ENCODE measurements at places on chromosomes 12 and 14. TPM values are rescaled to one million over a fixed set of nuclear protein-coding genes. Genes with fewer than 3 reads are reported as not detected.
A peak's percentile ranks its signal among the peaks of the same experiment; 100 is the strongest.

The TMEM119 gene
- total RNA-seq = 1.6 TPM

The PLA2G1B gene
- not detected for total RNA-seq

The ASB2 gene
- 63.1 TPM for total RNA-seq

The PLEK2 gene
- 2.8 TPM for total RNA-seq

The FOXN4 gene
- total RNA-seq = not detected

The MAP4K5 gene
- 30.0 TPM for total RNA-seq

The COL2A1 gene
- total RNA-seq = not detected

The CLBA1 gene
- total RNA-seq = 2.1 TPM

The FIGNL2 gene
- total RNA-seq = 1.5 TPM

The SINHCAF gene
- total RNA-seq = 108 TPM

The SOAT2 gene
- 0.56 TPM for total RNA-seq

The AQP2 gene
- not detected for total RNA-seq

GRCh38 chr12:46549527-46550265 is 177.1 kb upstream of the SLC38A2 start:
- H3K27ac ChIP-seq = no peak overlapping the region
- no peaks in the 10 kb centered on the region for H3K27me3 ChIP-seq
- H3K36me3 ChIP-seq = no peaks in the 10 kb centered on the region
- H3K4me1 ChIP-seq = peaks cover 11% of the 10 kb centered on the region
- no peak for DNase-seq

GRCh38 chr12:14833952-14834351 is 9.4 kb downstream of the ART4 start:
- no peaks in the 10 kb centered on the region for H3K27me3 ChIP-seq
- no peaks in the 10 kb centered on the region for H3K4me1 ChIP-seq
- H3K36me3 ChIP-seq = no peaks in the 10 kb centered on the region
- no peak overlapping the region for H3K4me3 ChIP-seq
- no peak for DNase-seq

- H3K27me3 ChIP-seq = no peaks in the 10 kb centered on the region
- H3K4me3 ChIP-seq = no peak overlapping the region
- H3K4me1 ChIP-seq = no peaks in the 10 kb centered on the region
- no peak for DNase-seq
- no peak overlapping the region for H3K27ac ChIP-seq
These were observed 28.5 kb downstream of the ACTR6 start for GRCh38 chr12:100229036-100229635.

- no peak overlapping the region for H3K27ac ChIP-seq
- no peaks in the 10 kb centered on the region for H3K4me1 ChIP-seq
- no peak overlapping the region for H3K4me3 ChIP-seq
- DNase-seq = no peak
- no peaks in the 10 kb centered on the region for H3K27me3 ChIP-seq
- H3K36me3 ChIP-seq = no peaks in the 10 kb centered on the region
These were observed 18.6 kb downstream of the PPFIBP1 start for GRCh38 chr12:27542628-27543027.

DNA sequence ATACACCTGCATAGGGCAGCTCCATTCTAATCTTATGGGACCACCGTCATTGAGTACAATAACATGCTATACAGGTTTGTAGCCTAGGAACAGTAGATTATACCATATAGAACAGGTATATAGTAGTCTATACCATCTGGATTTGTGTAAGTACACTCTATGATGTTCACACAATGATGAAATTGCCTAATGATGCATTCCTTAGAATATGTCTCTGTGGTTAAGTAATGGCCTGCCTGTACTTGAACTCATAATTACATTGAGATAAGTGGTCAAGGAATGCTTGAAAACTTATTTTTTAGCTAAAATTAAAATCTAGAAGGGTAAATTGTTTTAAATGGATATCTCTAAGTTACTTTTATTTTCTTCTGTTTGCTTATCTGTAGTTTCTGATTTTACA is 152.7 kb downstream of the SRGAP1 start:
- no peak for DNase-seq
- H3K27me3 ChIP-seq = no peaks in the 10 kb centered on the region
- no peaks in the 10 kb centered on the region for H3K4me1 ChIP-seq
- H3K4me3 ChIP-seq = no peak overlapping the region
- no peak overlapping the region for H3K27ac ChIP-seq

GRCh38 chr12:28876196-28876798 is 272.8 kb upstream of the FAR2 start:
- H3K4me3 ChIP-seq = no peak overlapping the region
- DNase-seq = no peak
- no peaks in the 10 kb centered on the region for H3K27me3 ChIP-seq
- no peaks in the 10 kb centered on the region for H3K4me1 ChIP-seq
- no peaks in the 10 kb centered on the region for H3K36me3 ChIP-seq

DNA sequence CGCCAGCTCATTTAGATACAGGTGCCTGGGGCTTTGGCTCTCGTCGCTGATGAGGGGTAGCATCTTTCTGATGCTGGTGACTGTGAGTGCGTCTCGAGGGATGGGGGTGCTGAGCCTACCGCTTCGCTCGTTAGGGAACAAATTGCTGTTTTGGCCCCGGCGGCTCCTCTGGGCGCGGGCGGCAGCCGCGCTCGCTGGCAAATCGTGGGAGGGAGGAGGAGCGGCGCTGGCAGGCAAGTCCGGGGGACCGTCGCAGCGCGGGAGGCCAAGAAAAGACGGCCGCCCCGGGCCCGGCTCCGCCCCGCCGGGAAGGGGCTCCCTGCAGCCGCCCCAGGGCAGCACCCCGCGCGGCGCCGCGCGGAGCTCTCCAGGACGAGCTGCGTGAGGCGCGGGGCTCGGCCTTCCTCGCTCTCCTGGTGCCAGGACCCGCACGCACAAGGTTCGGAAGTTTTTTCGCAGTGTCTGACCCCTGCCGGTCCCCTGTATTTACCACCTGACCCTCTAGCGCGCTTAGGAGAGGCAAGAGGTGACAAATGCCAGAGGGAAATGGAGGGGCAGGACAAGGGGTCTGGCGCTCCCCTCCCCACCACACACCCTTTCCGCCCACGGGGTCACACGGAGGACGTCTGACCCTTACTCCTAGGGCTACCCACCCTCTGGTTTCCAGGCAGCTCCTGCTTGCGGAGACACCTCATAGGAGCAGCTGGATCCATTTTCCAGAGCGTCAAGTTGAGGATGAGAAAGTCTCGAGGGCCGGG is 899 bp upstream of the KCNH3 start:
- peaks cover 15% of the 10 kb centered on the region for H3K4me1 ChIP-seq
- peak overlapping the region; percentile 69 for H3K4me3 ChIP-seq
- no peak for DNase-seq

GRCh38 chr14:99616832-99617800 is 13.1 kb upstream of the CCDC85C start:
- H3K4me3 ChIP-seq = no peak overlapping the region
- H3K27ac ChIP-seq = no peak overlapping the region
- H3K27me3 ChIP-seq = no peaks in the 10 kb centered on the region
- DNase-seq = no peak
- H3K4me1 ChIP-seq = no peaks in the 10 kb centered on the region

GRCh38 chr14:55038708-55039107 is 11.7 kb downstream of the SOCS4 start:
- H3K27me3 ChIP-seq = no peaks in the 10 kb centered on the region
- H3K27ac ChIP-seq = no peak overlapping the region
- peaks cover 28% of the 10 kb centered on the region for H3K36me3 ChIP-seq
- H3K4me3 ChIP-seq = no peak overlapping the region
- no peak for DNase-seq

GRCh38 chr14:36424478-36425102 is 95.4 kb downstream of the NKX2-1 start:
- H3K27ac ChIP-seq = no peak overlapping the region
- H3K4me3 ChIP-seq = no peak overlapping the region
- H3K36me3 ChIP-seq = no peaks in the 10 kb centered on the region
- DNase-seq = no peak

DNA sequence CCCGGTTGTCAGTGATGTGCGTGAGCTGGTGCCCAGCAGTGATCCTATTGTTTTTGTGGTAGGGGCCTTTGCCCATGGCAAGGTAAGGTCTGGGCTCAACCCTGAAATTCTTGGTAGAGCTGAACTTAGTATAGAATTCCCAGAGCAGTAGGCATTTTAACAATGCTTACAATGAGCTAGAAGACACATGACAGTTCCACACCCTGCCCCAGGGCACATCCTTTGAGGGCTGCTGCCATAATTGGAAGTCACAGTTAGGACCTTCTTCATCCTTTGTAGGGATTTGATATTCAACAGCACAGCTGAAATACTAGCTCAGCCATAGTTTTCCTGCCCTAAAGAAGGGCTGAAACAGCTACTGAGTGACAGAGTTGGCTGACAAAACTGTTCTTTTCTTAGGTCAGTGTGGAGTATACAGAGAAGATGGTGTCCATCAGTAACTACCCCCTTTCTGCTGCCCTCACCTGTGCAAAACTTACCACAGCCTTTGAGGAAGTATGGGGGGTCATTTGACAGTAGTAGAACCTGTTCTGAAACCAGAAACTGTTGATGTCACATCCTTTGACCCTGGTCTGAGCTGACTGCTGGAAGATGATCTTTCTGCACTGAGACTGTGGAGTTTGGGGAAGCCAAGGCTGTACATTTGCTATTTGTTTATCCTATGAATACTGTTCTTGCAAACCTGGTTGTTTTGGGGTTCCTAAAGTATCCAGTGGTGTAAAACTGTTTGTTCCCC is 4.8 kb downstream of the EMG1 start:
- no peak overlapping the region for H3K4me3 ChIP-seq
- H3K27ac ChIP-seq = no peak overlapping the region
- peaks cover 10% of the 10 kb centered on the region for H3K4me1 ChIP-seq
- H3K36me3 ChIP-seq = peaks cover 14% of the 10 kb centered on the region
- H3K27me3 ChIP-seq = no peaks in the 10 kb centered on the region
- no peak for DNase-seq

GRCh38 chr12:64352181-64352580 is 38.4 kb downstream of the C12orf56 start:
- H3K4me1 ChIP-seq = no peaks in the 10 kb centered on the region
- H3K27ac ChIP-seq = no peak overlapping the region
- H3K27me3 ChIP-seq = no peaks in the 10 kb centered on the region
- DNase-seq = no peak

GRCh38 chr14:23929822-23930294 is 23.7 kb upstream of the DHRS4 start:
- H3K36me3 ChIP-seq = no peaks in the 10 kb centered on the region
- H3K4me3 ChIP-seq = no peak overlapping the region
- H3K4me1 ChIP-seq = no peaks in the 10 kb centered on the region
- peak; percentile 71 for DNase-seq
- H3K27ac ChIP-seq = no peak overlapping the region

- no peaks in the 10 kb centered on the region for H3K36me3 ChIP-seq
- H3K4me1 ChIP-seq = peaks cover 18% of the 10 kb centered on the region
- no peaks in the 10 kb centered on the region for H3K27me3 ChIP-seq
- DNase-seq = no peak
- H3K4me3 ChIP-seq = no peak overlapping the region
These were observed 7.9 kb upstream of the RILPL2 start for GRCh38 chr12:123444092-123445026.

DNA sequence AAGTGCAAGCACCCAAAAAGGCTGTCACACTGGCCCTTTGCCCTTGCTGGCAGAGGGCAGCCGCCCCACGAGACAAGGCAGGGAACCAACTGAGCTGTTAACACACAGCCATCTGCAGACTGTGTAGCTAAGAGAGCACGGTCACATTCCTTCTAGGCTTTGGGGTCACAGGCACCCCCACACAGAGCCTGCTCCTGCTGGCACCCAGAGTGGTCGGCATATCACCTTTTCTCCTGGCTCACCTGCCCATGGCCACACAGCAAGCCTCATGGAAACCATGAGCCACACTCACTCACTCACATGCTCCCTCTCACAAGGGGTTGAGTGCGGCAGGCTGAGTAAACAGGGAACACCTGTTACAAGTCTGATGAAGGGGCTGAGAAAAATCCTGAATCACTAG is 214.5 kb downstream of the PCNX1 start:
- no peak for DNase-seq
- H3K4me3 ChIP-seq = no peak overlapping the region
- no peaks in the 10 kb centered on the region for H3K36me3 ChIP-seq

GRCh38 chr14:98494582-98494981 is 777.4 kb downstream of the BCL11B start:
- no peak overlapping the region for H3K4me3 ChIP-seq
- no peaks in the 10 kb centered on the region for H3K27me3 ChIP-seq
- H3K36me3 ChIP-seq = no peaks in the 10 kb centered on the region
- H3K4me1 ChIP-seq = no peaks in the 10 kb centered on the region
- DNase-seq = no peak

GRCh38 chr14:64816221-64816783 is 63.4 kb downstream of the SPTB start:
- no peak overlapping the region for H3K4me3 ChIP-seq
- no peaks in the 10 kb centered on the region for H3K36me3 ChIP-seq
- H3K27me3 ChIP-seq = no peaks in the 10 kb centered on the region
- H3K27ac ChIP-seq = no peak overlapping the region
- no peaks in the 10 kb centered on the region for H3K4me1 ChIP-seq

Measured in naive thymus-derived CD4-positive, alpha-beta T cell (primary cell).